ENCODE measurements at places on chromosomes 12 and 14.

DNA sequence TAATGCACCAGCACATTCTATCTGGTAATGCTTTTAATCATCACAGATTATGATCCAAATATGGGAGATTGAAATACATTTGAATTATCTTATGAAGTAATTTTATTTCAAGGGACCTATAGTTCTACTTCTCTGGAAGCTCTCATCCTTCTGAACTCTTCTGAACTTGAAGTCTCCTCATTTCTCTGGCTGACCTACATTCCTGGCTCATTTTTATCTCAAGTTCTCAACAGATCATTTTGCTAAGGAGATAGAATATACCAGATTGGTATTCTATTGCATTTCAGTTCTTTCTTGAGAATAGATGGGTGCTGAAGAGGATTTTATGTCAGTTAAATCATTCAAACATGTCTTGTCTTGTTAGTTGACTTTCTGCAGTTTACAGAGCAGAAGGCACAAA lies 7.9 kb downstream of the HMGA2 start:
- no peak for DNase-seq

GRCh38 chr14:103882503-103883262 lies 35.3 kb upstream of the PPP1R13B start:
- DNase-seq: no peak

GRCh38 chr12:97503073-97503855 lies 40.7 kb downstream of the RMST start:
- DNase-seq: no peak

GRCh38 chr12:93174048-93174447 lies 203.7 kb upstream of the NUDT4 start:
- no peak for DNase-seq

DNA sequence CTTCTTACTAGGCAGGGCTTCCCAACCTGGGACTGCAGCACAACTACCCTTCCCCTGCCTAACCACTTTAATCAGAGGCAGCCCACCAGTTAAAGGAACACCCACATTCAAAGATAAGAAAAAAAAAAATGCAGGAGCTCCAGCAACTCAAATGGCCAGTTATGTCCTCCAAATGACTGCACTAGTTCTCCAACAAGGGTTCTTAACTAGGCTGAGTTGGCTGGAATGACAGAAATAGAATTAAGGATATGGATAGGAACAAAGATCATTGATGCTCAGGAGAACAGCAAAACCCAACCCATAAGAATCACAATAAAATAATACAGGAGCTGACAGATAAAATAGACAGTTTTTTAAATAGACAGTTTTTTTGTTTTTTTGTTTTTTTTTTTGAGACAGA lies 154.2 kb downstream of the PLCZ1 start:
- no peak for DNase-seq

- DNase-seq: peak; percentile 53
These were observed at the start of gene CSRP2 for GRCh38 chr12:76878899-76879709. TSS of gene CSRP2 (minus strand) at chr12:76879019. CDS start at chr12:76866260, 12,759 bp downstream.

GRCh38 chr12:70529647-70530046 lies 107.6 kb downstream of the PTPRB start:
- no peak for DNase-seq

DNA sequence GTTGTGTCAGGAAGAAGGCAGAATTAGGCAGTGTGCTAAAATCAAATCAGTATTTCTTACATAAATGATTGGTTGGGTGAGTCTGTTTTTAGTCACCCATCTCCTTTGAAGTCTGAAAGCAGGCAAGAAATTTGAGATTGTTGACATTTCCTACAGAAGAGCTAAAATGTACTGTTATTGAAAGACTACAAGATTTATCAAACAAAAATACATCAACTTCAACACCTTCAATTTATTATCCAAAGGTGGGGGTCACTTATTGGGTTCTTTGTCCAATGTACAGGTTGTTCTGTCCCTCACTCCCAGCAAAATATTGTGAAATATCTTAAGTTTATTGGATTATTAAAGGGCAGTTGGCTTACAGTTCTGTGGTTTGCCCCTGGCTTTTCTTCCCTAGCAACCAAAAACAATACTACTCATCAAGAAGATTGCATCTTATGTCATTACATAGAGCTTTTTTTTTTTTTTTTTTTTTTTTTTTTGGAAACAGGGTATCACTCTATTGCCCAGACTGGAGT lies 20.6 kb upstream of the PKP2 start:
- DNase-seq: no peak

DNA sequence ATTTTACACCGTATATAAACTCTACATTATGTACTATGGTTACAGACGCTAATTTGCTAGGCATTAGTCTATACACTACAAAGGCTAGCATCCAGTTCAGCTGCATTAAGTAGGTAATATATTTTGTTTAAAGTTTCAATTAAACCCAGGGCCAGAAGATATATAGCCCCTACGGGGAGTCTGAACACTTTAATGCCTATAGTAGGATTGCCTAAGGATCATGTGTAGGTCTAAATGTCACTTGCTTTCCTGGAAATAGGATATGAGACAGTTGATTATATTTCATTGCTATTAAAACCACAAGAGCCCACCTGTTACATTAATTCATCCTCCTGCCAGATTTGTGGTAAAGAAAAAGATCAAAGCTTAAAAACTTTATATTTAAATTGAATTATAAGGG lies 286.9 kb downstream of the TMTC2 start:
- DNase-seq: no peak

- DNase-seq: peak; percentile 24
These were observed 73.6 kb downstream of the SRGAP1 start for GRCh38 chr12:63917864-63918799.
